ENCODE measurements at places on chromosomes 12 and 14.

DNA sequence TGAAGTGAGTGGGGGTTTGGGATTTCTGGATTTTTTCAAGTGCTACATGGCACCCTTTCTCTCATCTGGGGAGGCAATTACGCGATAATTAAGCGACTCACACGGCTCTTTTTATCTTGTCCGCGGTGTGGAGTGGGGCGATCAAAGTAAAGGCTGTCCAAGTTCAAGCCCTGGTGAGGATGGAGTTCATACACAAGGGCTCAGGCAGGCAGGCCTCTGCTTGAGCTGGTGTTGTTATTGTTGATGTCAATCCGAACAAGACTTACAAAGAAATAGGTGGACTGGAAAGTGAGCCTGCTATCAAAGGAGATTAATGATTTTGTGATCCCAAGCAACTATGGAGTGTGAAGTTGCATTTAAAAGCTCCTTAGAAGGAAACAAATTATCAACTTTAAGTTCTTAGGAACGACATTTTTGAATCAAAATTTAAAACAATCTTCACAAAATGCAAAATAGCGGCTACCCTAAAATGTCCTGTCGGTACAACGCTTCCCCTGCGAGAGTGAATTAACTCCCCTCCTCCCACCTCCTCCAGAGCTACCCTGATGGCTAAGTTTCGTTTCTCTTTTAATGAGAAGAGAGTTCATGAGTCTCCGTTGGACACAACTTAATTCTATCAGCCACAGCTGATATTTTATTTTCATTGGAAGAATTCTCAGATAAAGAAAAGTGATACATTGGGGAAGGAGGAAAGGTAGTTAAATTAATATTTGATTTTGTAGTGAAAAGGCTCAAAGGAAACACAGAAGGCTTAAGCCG lies 5.9 kb downstream of the FOXA1 start:
- DNase-seq = no peak

DNA sequence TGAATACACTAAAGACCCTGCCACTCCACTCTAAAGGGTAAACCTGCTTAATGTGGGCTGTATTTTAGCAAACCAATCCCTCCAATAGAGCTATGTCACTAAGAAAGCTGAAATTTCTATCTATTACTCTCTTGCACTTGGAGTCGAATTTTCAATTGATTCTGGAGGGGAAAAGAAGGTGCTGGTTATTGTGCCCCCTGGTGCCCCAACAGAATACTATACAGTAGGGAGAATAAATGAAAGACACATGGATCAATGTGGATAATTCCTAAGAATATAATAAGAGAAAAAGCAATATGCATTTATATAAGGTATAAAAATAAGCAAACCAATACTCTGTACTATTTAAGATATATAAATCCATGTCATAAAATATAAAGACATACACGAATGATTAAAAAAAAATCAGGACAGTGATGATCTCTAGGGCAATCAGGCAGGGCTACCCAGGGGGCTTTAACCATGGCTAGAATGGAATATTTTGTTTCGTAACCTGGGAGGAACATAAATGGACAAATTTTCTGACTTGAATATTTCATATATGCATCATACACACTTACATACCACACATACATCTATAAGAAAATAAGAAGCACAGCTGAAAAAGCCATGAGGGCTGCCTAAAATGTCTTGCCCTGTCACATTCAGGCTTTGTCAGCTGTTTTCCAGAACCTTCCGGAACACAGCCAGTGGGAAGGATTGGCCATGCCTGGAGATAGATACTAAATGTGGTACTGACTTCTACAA lies 54.4 kb downstream of the EFCAB11 start:
- DNase-seq = no peak

GRCh38 chr12:17999174-17999801 lies 90.7 kb downstream of the RERGL start:
- DNase-seq = no peak

DNA sequence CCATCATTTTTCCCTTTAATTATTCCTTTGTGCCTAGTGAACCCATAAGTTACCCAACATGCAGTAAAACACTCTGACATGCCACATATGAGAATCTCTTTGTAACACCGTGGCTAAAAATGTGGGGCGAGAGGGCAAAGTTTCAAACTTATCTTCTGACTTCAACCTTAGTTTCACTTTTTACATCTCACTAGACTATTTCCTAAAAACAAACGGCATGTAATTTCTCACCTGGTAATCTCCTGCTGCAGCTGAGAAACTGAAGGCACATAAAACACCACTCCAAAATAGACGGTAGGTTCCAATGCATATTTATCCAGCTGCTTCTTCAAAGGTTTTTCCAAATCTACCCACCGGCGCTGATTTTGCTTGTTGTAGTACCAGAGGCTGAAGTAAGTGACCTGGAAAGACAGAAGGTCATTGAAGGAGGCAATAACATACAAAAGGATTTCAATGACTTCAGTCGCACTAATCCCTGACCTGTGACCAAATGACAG lies 37.9 kb downstream of the PTPN21 start:
- no peak for DNase-seq

DNA sequence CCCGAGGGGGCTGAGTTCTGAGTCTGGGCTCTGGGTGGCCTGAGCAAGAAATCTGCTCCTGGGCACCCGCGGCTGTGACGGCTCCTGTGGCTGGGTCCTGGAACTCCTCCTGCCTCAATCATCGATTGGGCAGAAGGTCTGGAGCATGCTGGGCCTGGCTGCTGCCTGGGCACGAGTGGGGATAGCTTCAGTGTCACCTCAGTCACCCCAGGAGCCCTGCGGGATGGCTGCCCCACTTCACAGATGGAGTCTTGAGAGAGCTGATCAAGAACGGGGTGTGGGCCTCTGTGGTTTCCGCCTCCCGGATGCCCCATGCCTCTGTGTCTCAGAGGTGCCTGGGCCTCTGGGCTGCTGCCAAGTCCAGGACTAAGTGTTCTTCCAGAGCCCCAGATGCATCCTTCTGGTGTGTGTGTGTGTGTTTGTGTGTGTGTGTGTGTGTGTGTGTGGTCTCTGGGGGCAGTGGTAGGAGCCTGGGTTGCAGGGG lies 185.6 kb upstream of the C14orf180 start:
- peak; percentile 47 for DNase-seq

DNA sequence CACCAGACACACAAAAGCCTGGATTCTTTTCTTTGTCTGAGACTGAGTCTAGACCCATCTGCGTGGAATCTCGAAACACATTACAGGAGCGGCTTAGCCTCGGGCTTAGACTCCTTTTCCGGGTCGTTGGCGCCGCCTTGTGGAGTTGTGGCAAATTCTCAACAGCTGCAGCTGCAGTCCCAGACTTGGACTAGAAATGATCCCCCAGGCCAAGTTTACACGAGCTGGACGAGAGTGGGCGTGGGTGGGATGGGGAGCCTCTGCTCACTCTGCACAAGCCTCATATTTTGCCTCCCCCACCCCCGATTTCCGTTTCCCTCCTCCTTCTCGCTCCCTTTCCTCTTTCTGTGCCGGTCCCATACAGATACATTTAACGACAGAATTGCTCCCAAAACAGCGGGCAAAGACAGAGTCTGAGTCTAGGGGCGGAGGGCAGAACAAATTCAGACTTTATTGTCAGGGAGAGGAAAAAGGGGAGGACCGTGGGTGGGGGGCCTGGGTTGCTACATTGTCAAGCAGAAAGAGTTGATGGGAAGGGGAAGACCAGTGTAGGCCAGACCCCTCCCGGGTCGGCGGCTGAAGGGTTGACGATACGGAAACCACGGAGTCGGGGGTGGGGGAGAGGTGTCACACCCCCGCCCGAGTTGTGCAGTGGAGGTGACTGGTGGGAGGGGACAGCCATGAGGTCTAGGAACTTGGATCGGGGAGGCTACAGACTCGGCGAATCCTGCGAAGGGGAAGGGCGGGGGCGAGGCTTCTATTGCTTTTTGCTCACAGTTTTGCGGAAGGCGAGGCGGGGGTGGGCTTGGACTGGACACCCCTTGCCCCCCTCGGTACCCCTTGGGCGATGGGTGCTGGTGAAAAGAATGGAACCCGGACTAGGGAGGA lies 4.7 kb upstream of the GPR84 start:
- DNase-seq = peak; percentile 60

GRCh38 chr14:83196236-83196635 lies 1662.6 kb upstream of the SEL1L start:
- DNase-seq = no peak

- DNase-seq = peak; percentile 80
Observed at GRCh38 chr14:32417956-32418552, 89.0 kb downstream of the AKAP6 start.

- DNase-seq = no peak
Observed at GRCh38 chr14:41609704-41610183, 3.1 kb downstream of the LRFN5 start.

DNA sequence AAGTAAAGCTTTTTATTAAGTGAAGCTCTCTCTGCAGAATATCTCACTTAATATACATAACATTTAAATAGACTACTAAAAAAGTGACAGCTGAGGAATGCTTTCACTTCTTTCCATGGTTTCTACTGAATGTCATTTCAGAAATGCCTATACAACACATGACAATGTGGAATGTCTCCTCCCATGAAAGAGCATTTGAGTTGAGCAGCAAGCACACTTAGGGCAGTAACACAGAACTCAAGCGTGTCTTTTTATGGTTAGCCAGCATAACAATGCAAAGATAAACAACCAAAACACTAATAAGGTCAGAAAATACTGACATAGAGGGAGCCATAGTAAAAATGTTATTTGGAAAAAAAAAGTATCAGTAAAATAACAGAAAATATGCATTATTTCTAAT lies 9.4 kb downstream of the PPP1R12A start:
- DNase-seq = no peak

Measured in pulmonary artery endothelial cell (primary cell).